NCI-H1436 (cell line): ENCODE measurements at places on chromosomes 13 and 19.

GRCh38 chr13:101474419-101474957, 22.0 kb downstream of the ITGBL1 start:
- DNase-seq: no peak

DNA sequence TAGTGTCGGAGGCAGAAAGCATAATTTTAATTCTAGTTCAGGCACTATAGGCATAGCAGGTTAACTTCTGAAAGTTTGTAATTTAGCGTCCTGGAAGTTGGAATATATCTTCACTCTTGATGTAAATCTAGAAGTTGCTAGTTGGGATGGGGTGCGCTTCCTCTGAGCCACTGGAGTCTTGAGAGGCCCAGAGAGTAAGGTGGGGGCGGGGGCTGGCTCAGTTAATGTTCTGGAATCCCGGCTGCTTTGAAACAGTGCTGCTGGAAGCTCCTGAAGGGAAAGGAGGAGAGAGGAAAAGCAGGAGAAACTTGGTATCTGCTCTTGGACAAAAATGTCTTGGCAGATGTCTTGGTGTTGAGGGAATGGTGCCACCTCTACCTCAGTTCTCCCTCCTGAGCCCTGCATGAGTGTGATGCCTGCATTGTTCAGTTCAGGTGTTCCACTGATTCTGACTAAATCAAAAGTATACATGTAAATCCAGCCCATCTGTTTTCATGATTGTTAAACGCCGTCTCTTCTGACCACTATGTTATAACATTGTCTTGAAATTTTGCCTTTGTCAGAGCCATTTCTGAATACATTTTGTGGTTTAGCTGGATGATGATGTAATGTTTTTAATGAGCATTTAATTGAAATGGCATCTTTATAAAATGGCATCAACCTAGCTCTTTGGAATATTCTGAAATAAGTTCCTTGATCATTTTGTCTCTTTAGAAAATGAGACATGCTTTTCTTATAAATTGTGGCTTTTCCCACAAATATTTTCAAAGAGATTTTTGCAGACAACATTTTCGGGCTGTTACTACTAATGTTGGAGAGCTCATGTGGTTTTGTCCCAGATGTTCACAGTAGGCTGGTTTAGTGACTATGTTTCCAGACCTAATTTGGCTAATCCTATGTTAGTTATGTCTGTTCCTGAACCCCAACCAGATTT, 202.7 kb downstream of the SHISA2 start:
- DNase-seq: no peak

DNA sequence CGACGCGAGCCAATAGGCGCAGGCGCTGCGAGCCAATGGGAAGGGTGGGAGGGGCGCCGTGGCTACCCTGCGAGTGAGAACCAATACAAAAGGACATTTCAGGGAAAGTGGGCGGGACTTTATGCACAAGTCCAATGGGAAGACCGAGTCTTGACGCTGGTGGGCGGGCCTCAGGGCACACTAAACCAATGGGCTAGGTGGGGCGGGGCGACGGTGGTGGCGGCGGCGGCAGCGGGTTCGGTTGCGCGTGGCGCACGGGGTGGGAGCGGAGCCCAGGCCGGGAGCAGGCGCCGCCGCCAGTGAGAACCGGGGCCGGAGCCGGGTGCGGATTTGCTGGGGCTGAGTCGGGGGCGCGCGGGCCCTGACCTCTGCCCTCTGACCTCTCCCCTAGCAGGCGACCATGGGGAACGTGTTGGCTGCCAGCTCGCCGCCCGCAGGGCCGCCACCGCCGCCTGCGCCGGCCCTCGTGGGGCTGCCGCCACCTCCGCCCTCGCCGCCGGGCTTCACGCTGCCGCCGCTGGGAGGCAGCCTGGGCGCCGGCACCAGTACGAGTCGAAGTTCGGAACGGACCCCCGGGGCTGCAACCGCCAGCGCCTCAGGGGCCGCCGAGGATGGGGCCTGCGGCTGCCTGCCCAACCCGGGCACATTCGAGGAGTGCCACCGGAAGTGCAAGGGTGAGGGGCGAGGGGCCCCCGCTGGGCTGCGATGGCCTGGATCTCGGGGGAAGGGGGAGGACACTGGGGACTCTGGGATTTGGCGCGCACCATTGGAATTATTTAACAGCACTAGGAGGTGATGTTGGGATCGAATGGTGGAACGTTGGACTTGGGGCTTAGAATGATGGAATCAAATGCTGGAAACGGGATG, at the start of gene TOMM40:
TOMM40 (plus strand) TSS at position 239 of the 867 bp plus-strand sequence; CDS start at position 401, 162 bp downstream.
- peak; percentile 100 for DNase-seq

DNA sequence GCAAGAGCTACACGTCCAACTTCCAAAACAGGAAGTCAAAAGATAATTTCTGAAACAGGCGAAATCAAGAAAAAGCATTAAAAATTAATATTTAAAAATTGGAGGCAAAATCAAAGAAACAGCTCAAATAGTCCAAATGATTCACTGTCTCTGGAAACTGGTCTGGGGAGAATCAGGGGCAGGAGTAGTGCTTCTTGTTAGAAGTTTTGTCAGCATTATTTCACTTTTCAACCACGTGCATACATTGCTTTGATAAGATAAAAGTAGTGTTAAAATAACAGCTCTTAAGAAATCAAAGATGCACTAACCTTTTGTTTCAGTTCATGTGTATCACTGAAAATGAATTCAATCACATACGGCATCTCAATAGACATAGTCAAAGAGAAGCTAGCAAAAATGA, 53.8 kb downstream of the PARP4 start:
- DNase-seq: no peak

- DNase-seq: no peak
These were observed 69.1 kb downstream of the MTUS2 start for GRCh38 chr13:28889086-28889732.

DNA sequence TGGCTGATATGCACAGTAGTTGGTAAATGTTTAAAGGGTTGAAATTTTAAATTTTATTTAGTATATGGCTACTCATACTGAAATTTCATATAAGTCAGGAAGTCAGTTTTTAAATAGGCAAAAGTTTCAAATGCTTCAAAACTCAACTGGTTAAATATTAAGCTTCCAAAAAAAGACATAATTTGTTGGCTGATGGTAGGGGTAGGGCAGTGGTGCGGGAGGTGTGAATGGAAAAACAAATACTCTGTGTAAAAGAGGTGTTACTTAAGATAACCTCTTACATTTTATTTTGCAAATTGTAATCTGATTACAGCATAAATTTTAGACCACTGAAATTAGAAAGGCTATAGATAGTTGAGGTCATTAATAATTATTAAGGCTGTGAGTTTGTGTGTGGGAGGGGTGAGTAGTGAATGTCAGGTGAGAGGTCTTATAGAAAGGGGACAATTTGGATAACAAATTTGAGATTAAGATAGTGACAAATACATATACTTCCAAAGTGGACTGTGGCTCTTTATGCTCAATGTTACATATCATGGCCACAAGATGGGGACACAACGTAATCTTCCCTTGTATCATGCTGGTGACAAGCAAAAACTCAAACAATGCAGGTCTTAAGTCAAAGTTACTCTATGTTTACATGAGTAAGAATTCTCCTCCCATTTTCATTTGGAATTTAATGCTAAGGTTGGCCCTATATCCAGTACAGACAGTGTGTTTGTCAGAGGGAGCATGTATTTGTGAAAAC, 36.6 kb upstream of the OXGR1 start:
- DNase-seq: no peak

- DNase-seq: no peak
These were observed 6.9 kb downstream of the DCLK1 start for GRCh38 chr13:36124236-36124822.

DNA sequence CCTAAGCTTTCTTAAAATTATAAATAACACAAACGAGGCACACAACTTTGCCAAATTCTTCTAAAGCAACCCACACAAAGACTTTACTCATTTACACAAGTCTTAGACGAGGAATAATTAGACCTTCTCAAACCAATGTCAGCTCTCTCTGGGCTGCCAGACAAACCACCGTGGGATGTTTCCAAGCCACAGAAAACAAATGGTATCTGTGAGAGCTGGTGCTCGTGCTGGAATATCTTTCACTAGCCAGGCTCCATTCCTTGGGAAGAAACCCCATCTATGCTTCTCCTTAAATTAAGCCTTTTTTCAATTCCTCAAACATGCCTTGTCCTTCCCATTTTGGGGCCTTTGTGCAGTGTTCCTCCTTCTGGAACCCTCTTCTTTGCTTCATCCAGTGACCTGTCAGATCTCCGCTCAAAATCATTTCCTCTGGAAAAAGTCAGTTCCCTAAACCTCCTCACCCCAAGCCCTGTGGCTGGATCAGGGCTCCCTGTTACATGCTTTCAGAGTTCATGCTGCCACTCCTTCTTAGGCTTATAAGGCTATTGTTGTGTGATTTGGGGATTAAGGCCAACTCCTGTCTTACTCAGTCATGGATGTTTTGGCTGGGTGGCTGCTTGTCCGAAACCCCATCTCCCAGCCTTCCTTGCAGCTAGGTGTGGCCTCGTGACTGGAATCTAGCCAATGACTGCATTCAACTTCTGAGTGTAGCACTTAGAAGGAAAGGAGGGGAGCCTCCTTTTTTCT, 64.2 kb upstream of the GTF2F2 start:
- DNase-seq: no peak

DNA sequence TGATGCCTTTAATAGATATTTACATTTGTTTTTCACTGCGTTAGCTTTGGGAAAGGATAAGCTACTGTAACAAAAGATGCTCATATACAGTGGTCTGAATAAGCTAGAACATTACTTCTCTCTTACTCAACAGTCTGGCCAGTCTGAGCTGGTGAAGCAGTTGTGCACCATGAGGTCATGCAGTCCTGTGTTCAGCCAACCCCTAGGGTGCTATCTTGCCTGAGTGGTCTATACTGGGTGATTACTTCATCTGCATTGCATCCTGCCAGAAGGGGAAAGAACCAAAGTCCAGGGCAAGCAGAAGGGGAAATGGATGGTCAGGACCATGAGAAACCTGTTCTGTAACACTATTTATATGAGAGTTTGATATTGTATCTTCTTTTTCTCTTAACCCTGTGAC, 31.5 kb downstream of the ERCC5 start:
- DNase-seq: no peak

DNA sequence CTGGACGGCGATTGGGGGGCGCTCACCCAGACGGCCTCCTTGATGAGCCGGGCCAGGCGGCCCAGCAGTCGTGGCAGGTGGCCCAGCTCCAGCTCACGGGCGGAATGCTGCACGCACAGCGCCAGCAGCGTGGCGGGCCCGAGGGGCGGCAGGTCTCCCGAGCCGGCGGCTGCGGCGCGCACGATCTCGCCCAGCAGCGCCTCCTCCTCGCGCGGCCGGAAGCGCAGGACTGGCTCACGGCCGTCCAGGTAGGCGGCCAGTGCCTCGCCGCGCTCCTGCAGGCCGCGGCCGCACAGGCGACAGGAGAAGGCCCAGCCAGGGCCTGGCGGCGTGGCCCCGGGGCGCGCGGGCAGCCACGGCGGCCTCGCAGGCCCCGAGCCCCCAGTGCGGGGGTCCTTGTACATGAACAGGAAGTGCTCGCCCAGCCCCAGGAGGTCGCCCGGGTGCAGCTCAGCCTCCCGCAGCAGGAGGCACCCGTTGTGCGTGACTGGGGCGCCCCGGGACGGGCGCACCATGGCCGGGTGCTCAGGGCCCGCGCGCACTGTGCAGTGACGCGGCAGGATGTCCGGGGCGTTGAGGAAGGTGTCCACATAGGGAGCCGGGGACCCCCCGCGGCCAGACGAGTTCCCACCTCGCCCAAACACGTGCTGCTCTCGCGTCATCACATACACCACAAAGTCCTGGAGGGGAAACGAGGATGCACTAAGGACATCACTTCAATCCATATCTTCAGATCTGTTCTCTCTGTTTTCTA, 9.6 kb upstream of the MAMSTR start:
- no peak for DNase-seq

- no peak for DNase-seq
These were observed 15.5 kb upstream of the TNFSF14 start for GRCh38 chr19:6685482-6685881.

GRCh38 chr19:17070912-17071311, 4.3 kb downstream of the HAUS8 start:
- DNase-seq: no peak

GRCh38 chr19:41893899-41894298, 10.9 kb downstream of the ARHGEF1 start:
- no peak for DNase-seq

- DNase-seq: no peak
These were observed 113.1 kb upstream of the FNDC3A start for GRCh38 chr13:48862572-48862971.

GRCh38 chr19:45087531-45087930, 5.4 kb upstream of the PPP1R37 start:
- DNase-seq: no peak

GRCh38 chr19:16012552-16012951, 63.7 kb upstream of the TPM4 start:
- no peak for DNase-seq

- DNase-seq: no peak
These were observed 595 bp downstream of the ZNF440 start for GRCh38 chr19:11814700-11815035.

- no peak for DNase-seq
These were observed 167.0 kb upstream of the ZNF507 start for GRCh38 chr19:32178401-32178800.

DNA sequence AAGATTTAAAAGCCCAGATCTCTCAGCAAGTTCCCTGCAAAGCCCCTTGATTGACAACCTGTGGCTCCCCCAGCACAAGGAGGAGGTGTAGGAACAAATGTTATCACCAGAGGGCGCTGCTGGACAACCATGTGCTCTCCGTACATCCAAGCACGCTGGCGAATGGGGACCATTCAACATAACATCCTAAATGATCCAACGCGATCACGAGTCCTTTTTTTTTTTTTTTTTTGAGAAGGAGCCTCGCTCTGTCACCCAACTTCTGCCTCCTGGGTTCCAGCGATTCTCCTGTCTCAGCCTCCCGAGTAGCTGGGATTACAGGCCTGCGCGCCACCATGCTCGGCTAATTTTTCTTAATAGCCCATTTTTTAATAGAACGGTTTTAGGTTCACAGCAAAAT, 52.0 kb downstream of the NWD1 start:
- peak; percentile 71 for DNase-seq
